ENCODE measurements at places on chromosomes 2 and 18.
A peak's percentile ranks its signal among the peaks of the same experiment; 100 is the strongest.

- no peak for DNase-seq
These were observed 278.7 kb downstream of the NRXN1 start for GRCh38 chr2:50753234-50753633.

GRCh38 chr18:63858456-63858855 lies 29.0 kb upstream of the SERPINB2 start:
- DNase-seq = no peak

- DNase-seq = no peak
These were observed 102.8 kb downstream of the HIBCH start for GRCh38 chr2:190216829-190217228.

DNA sequence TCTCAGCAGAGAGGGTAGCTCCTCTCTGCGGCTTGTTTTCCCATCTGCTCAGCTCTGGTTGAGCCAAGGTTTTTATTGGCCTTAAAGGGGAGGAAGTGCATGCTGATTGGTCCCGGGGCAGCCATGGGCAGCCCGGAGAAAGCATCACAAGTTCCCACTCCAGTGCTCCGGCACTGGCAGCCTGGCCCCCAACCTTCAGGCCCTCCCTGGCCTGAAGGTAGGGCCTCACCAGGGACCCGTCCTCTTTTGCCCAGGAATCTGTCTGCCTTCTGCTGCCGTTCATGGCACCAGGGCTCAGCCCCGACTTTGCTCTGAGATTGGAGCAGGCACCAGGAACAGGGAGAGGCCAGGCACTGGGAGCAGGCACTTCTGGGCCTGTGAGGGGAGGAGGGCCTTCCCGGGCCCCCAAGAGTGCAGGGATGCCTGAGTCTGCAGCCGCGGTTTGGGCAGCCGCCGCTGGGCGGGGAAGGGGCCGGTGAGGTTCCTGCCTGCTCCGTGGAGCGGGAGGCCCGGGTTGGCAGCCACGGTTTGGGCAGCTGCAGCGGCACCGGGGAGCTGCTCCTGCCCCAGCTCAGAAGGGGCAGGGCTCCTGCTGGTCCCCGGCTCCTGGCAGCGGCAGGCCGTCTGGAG lies 17.5 kb upstream of the ILKAP start:
- DNase-seq = no peak

DNA sequence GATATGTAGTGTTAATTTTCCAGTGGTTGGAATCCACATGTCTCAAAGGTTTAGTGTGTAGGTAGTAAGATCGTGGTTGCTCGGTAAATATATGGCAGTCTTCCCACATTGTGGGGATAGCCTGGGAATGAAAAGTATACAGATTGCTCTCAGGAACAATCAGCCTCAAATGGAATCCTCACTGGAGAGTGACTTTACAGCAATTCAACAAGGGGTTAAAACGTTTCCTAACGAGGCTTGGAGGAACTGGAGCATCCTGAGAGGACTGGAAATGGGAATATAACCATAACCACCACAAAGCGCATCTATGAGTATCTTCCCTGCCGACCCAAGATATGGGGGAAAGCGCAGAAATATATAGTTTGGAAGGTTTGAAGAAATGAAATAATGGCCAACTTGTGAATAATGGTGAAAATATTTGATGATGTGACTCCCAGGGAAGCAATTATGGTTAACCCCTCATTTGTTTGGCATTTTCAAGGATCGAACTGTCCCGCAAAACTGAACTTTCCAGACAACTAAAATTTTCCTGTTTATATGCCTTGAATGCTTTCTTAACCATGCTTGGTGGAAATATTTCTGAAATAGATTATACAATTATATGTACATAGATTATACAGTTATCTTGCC lies 100.7 kb upstream of the FOSL2 start:
- DNase-seq = no peak

- DNase-seq = peak; percentile 73
These were observed 10.0 kb upstream of the NR4A2 start for GRCh38 chr2:156342254-156343095.

DNA sequence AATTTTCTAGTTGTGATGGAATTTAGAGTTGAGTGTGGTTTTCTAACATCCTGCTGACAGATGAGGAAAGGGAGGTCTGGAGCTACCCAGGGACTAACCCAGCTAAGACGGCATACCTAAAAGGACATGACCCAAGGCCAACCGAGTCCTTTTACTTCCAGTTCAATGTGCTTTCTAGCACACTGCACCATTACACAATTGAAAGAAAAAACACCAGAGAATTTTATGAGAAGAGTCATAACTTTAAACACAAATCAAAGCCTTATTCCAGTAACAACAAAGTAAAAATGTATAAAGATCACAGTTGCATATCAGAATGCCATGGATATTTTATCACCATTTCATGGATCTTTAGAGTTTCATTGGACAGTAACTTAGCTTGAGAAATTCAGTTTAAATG lies 480.3 kb downstream of the MEIS1 start:
- DNase-seq = no peak

GRCh38 chr2:109128048-109128615 lies 873 bp upstream of the SH3RF3 start:
- peak; percentile 42 for DNase-seq

GRCh38 chr2:173028141-173028540 lies 47.5 kb upstream of the MAP3K20 start:
- DNase-seq = no peak

DNA sequence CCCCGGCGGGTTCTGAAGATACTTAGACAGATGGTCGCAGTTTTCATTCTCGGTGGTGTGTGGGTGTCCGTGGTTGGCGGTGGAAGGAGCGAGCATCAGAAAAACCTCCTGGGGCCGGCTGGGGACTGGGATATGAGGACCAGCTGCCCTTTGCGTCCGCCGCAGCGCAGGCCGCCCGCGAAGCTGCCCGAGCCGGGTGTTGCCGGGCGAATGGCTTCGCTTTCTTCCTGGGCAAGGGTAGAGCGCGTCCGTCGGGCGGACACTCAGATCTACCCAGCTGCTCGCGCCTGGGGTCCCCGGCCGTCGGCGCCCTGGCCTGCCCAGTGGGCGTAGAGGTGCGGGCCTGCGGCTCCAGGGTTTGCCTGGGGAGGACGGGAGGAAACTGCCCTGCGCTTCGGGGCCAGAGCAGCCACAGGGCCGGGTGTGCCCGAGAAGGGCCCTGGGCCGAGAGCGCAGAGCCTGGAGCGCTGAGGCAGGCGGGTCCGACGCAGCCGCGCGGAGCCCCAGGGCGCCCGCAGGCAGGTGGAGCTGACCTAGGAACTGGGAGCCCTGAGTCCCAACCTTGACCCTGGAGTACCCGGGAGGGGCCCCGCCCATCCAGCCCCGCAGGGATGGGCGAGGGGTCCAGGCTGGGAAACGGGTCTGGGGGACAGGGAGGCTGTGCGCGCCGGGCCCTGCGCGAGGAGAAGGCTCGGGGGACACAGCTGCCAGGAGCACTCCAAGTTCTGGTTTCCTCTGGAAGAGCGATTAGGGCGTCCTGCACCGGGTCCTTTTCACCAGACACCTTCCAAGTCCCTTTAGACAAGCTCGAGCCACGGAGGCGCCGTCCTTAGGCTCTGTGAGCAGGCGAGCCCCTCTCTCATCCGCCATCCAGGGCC lies 1.3 kb downstream of the TWIST2 start:
- DNase-seq = no peak
